ENCODE measurements at places on chromosomes 2 and 18.

- DNase-seq = no peak
Observed at GRCh38 chr2:236452238-236452637, 117.4 kb upstream of the ACKR3 start.

DNA sequence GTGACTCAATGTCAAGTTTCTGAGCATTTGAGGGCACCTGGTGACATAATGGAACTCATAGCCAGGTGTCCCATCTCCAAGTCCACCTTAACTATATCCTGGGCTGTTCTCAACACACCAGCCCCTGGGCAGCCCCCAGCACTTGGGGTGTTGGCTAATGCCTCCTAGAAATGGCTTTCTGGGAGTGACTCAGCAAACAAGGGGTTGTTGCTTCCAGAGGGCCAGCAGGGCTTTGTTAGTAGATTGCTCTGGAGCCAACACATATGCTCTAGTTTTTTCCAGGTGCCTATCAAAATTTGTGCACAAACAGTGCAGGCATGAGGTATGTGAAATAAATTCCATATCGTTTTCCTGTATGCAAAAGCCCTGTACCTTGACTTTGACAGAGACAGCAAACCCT, 448.4 kb downstream of the SLC4A3 start:
- no peak for DNase-seq

- no peak for DNase-seq
Observed at GRCh38 chr2:240819858-240820606, at the start of gene KIF1A. KIF1A (minus strand) TSS chr2:240820219; CDS start chr2:240797752, 22,467 bp downstream.

GRCh38 chr2:229416116-229416694, 145.1 kb upstream of the PID1 start:
- no peak for DNase-seq

DNA sequence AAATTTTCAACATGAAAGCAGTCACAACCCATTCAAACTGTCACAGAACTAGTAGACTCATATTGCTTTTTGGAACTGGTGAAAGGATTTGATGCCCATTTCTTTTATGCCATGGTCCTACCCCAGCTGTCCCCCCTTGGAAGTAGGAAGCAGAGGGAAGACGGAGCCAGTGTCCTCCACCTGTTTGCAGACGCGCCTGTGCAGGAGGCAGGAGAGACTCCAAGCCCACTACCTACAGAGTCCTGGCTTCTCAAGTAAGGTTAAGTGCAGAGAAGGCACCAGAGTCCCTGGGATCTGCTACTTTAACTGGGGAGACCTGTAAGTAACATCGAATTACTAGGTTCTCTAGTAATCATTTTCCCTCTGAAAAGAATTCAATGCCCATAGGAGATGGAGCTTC, 32.7 kb upstream of the DNMT3A start:
- no peak for DNase-seq

GRCh38 chr2:183359867-183360266, 235.6 kb downstream of the NUP35 start:
- no peak for DNase-seq

GRCh38 chr2:19667536-19667949, 234.2 kb downstream of the TTC32 start:
- no peak for DNase-seq

DNA sequence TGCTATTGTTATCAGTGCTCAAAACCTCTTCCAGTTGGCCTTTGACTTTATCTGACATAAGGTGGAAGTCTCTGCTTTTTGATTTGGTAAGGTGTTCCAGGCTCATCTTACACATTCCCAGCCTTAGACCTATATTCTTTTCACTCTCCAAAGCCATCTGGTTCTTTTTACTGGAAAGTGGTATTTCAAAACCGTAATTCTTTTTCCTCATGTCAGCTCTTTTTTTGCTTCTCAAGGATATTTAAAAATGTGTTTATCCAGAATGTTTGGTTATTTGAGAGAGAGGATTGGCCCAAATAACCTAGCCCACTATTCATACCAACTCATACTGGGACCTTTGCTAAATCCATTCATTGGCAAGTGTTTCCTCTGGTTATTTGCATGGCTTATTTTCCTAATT, 411.2 kb upstream of the PIK3C3 start:
- DNase-seq = no peak

- no peak for DNase-seq
Observed at GRCh38 chr18:79554945-79555645, 124.5 kb upstream of the CTDP1 start.

- DNase-seq = no peak
Observed at GRCh38 chr18:35144698-35145097, 96.1 kb upstream of the ZNF397 start.

GRCh38 chr2:29726976-29727375, 194.4 kb downstream of the ALK start:
- no peak for DNase-seq

Data from T-helper 2 cell treated with Interferon-gamma antibody and Interleukin-4, amounts not matched to agents 5 μg/mL and 100 μg/mL, for 36 hours (primary cell).